SHP77 treated with DMSO at 0.1 percent for 48 hours (cell line): ENCODE measurements at places on chromosomes 11 and 22.
A peak's percentile ranks its signal among the peaks of the same experiment; 100 is the strongest.

- no peak for DNase-seq
These were observed 4.9 kb downstream of the LRP4 start for GRCh38 chr11:46913484-46913883.

DNA sequence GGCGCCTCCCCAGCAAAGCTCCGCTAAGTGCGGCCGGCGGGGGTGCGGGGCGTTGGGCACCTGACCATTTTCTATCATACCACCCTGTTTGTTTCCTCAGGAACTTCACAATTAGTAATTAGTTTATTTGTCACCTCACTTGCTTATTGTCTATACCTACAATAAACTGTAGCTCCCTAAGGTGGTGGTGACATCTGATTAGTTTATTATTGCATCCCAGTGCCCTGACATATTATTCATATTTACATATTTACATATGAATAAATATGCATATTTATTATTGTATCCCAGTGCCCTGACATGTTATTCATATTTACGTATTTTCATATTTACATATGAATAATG lies 24.7 kb upstream of the SORL1 start:
- no peak for DNase-seq

GRCh38 chr22:47556473-47556872 lies 794.0 kb downstream of the TBC1D22A start:
- DNase-seq: no peak

DNA sequence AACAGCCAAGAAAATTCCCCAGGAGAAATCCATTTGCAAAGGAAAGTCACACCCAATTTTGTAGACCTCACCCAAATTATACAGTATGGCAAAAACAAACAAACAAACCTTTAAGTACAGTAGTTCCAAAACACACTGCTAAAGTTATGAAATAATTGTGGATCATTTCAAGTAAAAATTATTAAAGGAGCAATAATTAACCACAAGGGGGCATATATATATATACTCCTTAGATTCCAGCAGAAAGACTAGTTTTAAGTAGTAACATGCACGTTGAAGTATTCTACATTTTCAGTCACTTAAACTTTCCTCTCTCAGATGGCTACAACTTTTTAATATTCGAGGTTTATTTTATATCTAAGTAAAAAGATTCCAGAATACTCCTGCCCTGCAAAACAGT lies 26.8 kb downstream of the RNF141 start:
- DNase-seq: no peak

GRCh38 chr11:65744026-65744698 lies 23.6 kb upstream of the RNASEH2C start:
- peak; percentile 14 for DNase-seq

GRCh38 chr11:65968600-65969482 lies 7.3 kb downstream of the SART1 start:
- no peak for DNase-seq

DNA sequence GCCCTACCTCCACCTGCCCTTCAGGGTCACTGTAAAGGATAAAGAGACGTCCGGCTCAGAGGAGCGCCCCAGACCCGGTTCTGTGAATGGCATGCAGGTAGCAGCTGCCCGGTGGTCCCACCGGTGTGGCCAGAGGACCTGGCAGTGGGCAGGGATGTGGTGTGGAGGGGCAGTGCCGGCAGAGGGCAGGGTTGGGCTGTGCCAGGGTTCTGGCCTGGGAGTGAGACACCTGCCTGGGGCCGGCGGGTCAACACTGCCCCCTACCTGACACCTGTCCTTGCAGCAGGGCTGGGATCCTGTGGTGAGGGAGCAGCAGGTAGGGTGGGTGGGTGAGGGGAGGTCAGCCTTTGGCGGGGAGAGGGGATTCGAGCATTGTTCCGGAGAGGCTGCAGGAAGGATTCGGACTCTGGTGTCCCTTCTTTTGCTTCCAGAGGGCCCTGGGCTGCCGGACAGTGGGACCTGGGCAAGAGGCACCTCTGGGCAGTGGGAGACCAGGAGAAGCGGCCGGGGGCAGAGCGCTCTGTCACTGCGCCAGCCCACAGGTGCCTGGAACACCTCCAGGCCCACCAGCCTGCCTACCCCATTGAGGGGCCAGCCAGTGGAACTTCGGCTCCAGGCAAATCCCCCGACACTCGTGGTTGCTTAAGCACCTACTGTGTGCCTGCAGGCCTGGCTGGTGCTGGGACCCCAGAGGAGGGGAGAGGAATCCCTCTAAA lies 1.6 kb upstream of the PHLDA2 start:
- DNase-seq: no peak

- DNase-seq: no peak
These were observed 9.1 kb upstream of the MAPK8IP1 start for GRCh38 chr11:45876401-45876800.

DNA sequence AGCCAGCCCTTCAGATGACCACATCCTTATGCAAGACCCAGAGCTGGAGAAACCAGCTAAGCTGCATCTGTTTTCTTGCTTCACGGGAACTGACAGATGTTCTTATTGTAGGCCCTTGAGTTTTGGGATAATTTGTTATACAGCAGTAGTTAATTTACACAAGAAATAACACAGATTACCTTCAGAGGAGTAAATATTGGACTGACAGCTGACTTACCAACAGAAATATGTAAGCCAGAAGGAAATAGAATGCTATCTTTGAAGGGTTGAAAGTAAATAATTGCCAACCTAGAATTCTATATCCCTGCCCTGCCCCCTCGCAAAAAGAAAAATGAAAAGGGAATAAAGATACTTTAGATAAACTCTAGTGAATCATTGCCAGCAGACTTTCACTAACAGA lies 124.1 kb downstream of the WNT7B start:
- no peak for DNase-seq

GRCh38 chr22:49690454-49690853 lies 137.2 kb downstream of the BRD1 start:
- DNase-seq: no peak

- no peak for DNase-seq
These were observed 86.9 kb upstream of the IGLL5 start for GRCh38 chr22:22800716-22801115.

- no peak for DNase-seq
These were observed at the start of gene PARVG for GRCh38 chr22:44180706-44181032. Gene PARVG, plus strand, starts transcription at chr22:44180925. Its CDS starts 2,405 bp downstream, at chr22:44183330.

GRCh38 chr22:41487037-41487935 lies 18.4 kb downstream of the ACO2 start:
- no peak for DNase-seq

DNA sequence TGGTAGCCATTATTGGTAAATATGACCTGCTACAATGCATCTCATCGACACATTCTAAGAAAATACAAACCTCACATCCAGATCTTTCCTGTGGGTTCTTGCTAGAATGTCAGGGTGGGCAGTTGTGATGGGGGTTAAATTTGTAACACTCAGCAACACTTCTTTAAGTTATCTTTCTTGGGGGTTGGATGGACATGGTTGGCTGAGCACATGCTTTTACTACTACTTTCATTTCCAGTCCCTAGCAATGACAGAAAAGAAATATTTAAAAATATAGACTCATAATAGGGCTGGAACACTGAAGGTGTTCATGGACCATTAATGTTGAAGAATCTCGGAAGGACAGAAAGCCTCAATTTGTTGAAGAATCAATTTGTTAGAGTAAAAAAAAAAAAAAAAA lies 57.6 kb downstream of the APOL3 start:
- DNase-seq: no peak

- DNase-seq: peak; percentile 48
These were observed 7.5 kb downstream of the HSPA8 start for GRCh38 chr11:123054301-123055065.

- DNase-seq: no peak
These were observed 77.4 kb downstream of the SOX6 start for GRCh38 chr11:16278979-16279378.

DNA sequence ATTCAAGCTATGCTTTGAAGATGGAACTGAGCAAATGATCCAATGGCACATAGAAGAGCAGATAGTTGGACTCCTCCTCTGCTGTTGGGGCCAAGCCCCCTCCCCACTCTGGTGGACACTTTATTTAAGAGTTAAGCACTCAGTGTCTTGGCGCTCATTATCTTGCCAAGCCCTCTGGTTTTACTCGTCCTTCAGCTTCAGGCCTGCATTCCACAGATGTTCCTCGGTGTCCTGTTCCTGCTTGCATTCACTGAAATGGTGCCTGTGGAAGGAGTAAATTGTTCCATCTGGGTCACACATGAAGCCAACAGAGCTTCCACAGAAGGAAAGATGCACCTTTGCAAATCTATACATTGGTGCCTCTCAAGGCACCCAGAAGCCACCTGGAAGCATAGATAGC lies 26.1 kb downstream of the MAML2 start:
- DNase-seq: no peak

- DNase-seq: no peak
These were observed 25.3 kb downstream of the SLC22A6 start for GRCh38 chr11:62959422-62959980.

GRCh38 chr22:22981670-22982571 lies 88.4 kb upstream of the GNAZ start:
- no peak for DNase-seq

DNA sequence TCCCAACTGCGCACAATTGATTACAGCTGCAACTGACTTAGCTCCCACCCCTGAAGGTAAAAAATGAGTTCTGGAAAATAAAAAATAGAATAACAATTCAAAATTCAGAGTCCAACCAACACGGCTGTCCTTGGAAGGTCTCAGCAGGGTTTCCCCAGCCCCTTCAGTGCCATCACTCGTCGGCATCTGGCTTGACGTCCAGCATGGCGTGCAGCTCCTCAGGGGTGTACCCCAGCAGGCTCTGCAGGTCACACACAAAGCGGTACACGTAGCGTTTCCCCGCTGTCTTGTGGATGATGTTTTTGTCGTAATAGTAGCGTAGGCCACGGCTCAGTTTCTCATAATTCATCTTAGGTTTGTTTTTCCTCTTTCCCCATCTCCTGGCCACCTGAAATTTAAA lies 125.2 kb downstream of the ETS1 start:
- DNase-seq: no peak

DNA sequence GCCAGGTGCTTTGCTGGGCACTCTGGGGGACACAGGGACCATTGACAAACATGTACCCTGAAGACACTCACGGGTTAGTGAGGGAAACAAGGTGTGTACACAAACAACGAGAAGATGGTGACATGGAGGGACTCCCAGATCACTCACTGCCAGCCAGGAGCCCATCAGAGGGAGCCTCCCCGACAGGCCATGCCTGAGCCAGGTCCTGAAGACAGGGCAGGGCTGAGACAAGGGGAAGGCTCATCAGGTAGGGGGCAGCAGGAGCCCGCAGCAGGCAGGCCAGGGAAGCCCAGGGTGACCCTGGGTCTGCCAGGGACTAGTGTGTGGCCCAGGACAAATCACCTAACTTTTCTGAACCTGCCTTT lies 127.9 kb downstream of the BUD13 start:
- DNase-seq: no peak

DNA sequence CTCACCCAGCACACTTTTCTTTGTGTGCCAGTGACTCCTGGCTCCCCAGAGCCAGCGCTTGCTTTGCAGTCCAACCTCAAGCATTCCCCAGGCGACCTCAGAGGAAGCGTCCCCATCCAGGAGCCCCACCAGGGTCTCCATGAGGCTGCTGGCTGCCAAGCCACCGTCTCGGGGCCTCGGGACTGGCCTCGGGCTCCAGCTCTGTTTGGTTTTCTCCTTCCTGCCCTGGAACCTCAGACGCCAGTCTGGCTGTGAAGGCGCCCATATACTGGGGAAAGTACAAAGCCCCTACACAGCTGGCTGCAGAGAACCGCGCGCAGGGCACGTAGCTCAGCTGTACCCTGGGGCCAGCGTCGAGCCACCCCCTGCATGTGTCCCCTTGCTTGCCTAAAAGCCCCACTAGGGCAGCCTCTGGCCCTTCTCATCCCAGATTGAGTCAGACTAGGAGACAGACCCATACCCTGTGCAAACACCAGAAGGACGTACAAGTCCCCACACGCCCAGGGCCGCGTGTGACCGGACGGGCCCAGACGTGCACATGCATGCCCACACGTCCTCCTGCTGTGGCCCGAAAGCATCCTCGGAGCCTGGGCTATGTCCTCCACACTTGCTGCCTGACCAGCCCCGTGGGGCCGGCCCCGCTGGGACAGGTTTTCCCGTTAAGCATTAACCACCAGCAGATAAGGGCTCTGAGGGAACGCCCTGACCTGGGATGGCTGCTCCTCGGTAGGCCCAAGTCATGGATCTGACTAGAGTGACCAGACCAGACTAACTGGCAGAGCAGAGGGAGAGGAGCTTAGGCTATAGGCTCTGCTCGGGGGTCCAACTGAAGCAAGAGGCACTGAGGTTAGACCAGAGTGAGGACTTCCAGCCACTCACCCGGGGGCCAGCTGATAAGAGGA lies 4.2 kb upstream of the SYT8 start:
- peak; percentile 1 for DNase-seq

DNA sequence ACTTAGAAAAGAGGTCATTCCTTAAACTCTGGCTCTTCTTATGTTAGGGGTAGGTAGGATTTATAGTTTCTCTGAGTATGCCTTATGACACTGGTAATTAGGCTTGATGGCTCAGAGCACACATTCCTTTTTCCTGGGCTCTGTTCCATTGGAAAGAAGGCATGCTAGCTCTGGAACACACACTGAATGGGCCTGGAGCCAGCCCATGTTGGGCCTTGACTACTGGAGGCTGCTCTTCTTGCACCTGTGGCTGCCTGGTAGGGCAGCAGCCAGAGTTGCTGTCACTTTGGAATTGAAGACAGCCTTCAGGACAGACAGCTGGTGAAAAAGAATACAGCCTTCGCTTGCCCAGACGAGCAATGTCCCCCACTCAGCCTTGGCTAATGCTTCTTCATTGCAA lies 18.2 kb downstream of the MCAM start:
- DNase-seq: no peak

GRCh38 chr11:16356761-16357393 lies 531 bp upstream of the SOX6 start:
- DNase-seq: no peak

- DNase-seq: no peak
These were observed 62.5 kb downstream of the SHANK2 start for GRCh38 chr11:71189768-71190315.

GRCh38 chr11:88383447-88383846 lies 45.9 kb upstream of the CTSC start:
- DNase-seq: no peak

GRCh38 chr22:46773076-46773475 lies 10.6 kb downstream of the TBC1D22A start:
- DNase-seq: no peak

- DNase-seq: no peak
These were observed 73.7 kb downstream of the RTL6 start for GRCh38 chr22:44424359-44424682.

- no peak for DNase-seq
These were observed 134.2 kb upstream of the CARD18 start for GRCh38 chr11:105273660-105274280.

DNA sequence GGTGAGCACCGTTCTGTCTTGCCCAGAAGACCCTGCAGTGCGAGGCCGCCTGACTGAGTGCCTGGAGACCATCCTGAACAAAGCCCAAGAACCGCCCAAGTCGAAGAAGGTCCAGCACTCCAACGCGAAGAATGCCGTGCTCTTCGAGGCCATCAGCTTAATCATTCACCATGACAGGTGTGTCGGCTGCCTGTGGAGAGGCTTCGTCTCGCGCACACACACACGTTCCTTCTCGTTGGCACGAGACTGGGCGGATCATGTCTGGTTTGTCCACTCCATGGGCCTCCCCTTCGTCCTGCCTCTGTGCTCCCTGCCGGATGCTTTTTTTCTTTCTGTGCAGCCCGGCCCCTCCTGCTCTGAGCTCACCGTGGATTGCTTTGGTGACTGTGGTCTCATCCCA lies 51.1 kb downstream of the MUC6 start:
- DNase-seq: no peak
